Activated T-helper 1 cell treated with anti-CD3 and anti-CD28 coated beads, Interleukin-2, amount 50 U/mL, for 16 hours (primary cell): ENCODE measurements at places on chromosomes 7 and 10.

DNA sequence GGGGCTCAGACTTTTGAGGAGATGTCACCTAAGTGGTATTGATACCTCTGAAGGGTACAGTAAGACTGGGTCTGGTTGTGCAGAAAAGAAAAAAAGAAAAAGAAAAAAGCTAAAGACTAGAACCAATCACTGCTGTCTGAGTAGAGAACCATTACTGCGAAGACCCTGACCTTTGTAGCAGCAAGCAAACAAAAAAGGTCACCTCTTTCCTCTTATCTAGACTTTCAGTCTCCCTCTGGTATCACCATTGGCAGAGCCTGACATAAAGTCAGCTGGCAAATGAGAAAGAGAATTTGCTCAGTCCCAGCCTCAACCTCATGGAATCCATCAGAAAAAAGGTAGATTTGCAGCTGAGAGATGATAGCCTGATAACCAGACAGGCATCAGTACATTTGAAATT lies 2.6 kb upstream of the DNTT start:
- no peak for DNase-seq

DNA sequence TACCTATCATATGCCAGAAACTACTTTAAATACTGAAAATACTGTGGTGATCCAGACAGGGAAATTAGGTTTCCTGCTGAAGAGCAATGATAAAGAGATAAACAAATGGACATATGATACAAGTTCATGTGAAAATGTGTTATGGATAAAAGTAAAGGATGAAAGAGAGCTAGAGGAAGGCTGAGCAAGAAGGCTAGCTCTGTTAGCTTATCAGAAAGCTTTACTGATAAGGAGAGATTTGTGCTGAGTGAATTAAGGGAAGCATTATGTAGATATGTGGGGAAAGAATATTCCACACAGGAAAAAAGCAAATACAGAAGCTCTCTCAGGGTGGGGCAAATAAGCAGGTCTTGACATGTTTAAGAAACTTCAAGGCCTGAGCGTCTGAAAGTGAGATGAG lies 308.4 kb downstream of the HDAC9 start:
- DNase-seq: no peak

DNA sequence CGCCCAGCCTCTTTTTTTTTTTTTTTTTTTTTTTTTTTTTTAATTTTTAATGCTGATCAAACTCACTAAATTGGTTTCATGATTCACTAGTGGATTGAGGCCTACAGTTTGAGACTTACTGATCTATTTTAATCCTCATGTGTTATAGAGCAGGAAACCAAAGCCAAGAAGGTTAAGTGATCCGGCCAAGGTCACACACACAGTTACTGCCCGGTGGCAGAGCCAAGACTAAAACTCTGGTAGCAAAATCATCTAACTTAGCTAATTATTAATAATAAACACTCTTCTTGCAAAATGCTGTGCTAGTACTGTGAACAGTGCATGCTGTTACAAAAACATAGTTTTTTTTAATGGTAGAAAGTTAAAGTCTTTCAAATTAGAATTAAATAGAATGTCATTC lies 188.3 kb upstream of the NFE2L3 start:
- no peak for DNase-seq

GRCh38 chr10:79342811-79343561 lies 4.3 kb upstream of the PPIF start:
- no peak for DNase-seq

- no peak for DNase-seq
Observed at GRCh38 chr10:120600871-120601649, 144.0 kb downstream of the PLPP4 start.

DNA sequence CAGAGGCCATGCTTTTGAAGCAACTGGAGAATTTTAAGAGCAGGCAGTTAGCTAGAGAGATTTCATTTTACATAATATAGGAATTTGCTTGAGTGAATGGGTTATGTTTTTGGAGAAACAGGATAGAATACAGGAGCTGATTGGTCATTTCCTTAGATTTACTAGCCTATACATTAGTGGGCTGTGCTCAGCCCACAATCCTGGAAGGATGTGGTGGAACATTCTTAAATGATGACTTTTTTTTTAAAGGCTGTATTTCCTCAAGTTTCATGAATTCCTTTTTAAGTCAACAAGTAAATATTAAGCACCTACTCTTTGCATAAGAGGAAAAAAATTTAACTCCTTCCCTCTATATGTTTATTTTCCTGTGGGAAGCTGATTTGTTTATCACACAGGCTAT lies 314.4 kb upstream of the BMPER start:
- DNase-seq: no peak

DNA sequence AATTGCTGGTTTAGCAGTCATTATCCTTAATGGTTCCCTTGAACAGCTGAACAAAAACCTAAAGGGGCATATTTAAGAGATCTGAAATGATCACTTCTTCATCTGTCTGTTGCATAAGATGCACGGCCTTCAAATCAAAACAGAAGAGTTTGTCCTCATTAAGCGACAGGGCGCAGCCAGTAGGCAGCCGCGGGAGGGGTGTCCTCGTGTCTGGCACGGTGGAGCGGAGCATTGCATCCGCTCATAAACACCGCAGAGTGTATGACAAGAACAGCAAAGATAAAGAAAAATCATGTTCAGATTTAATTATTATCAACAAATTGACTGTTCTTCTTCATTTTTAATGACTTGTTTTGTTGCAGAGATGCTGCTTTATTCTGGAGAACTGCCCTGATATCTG lies 255.6 kb upstream of the ADARB2 start:
- DNase-seq: no peak

- DNase-seq: no peak
Observed at GRCh38 chr7:1027242-1028043, 16.9 kb upstream of the GPR146 start.

- no peak for DNase-seq
Observed at GRCh38 chr10:132883391-132883881, 58.9 kb downstream of the CFAP46 start.

DNA sequence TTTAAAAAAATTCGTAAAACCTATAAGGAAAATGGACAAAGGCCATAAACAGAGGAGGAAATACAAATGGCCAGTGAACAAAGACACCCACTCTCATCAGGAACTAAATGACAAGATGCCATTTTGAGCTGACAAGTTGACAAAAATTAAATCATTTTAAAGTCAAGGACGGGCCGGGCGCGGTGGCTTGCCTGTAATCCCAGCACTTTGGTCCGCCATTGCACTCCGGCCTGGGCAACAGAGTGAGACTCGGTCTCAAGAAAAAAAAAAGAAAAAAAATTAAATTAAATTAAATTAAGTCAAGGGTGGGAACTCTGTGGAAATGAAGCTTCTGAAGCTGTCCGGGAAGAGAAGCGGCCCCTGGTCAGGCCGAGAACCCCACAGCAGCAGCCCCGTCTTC lies 1.2 kb upstream of the NOM1 start:
- DNase-seq: no peak

- DNase-seq: no peak
Observed at GRCh38 chr7:43353902-43354301, 229.0 kb upstream of the STK17A start.

GRCh38 chr7:84916161-84916560 lies 270.7 kb downstream of the SEMA3D start:
- no peak for DNase-seq

GRCh38 chr7:150408393-150409299 lies 29.5 kb downstream of the ZNF775 start:
- no peak for DNase-seq

DNA sequence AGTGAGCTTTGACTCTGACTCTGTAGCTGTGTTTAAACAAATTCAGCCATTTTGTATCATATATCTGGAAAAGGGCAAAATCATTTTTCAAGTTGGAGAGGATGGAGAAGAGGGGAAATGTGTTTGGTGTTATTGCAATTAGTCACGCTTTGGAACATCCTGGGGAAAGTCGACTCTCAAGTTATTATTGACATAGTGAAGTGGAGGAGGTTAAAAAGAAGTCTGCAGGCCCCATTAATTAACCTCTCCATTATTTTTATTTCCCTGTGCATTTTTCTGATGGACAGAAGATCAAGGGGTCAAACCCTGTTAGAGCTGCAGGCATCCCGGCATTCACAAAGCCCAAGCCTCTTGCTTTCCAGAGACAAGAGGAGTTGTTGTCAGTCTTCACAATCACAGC lies 132.6 kb downstream of the TEX36 start:
- no peak for DNase-seq

DNA sequence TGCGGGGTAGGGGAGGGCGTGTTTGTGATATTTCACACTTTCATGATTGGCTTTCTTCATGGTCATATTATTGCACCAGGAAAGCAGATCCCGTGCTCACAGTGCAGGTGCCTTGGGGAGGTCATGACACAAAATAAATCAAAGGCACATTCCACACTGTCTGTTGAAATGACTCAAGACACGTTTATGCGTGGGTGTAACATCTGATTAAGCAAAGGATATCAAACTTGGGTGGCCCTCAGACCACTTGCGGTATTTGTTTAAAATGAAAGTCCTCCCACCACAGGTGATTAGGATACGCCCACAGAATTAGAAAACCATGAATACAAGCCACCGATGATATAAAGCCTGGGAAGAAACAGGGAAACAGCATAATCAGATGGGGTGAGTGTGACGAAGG lies 51.1 kb downstream of the SVIL start:
- no peak for DNase-seq

DNA sequence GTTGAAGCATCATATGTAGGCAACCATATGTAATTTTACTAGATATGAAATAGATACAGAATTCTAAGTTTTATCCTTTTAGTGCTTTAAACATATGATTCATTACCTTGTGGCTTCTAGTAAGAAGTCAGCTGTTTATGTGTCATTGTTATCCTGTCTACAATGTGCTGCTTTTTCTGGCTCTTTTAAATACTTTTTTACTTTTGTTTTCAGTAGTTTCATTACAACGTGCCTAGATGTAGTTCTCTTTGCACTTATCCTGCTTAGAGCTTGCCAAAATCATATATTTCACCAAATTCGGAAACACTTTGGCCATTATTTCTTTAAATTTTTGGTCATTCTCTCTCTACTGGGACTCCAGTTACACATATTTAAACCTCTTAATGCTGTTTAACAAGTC lies 26.4 kb downstream of the YAE1 start:
- DNase-seq: no peak

GRCh38 chr7:151498495-151498894 lies 21.2 kb downstream of the RHEB start:
- no peak for DNase-seq

DNA sequence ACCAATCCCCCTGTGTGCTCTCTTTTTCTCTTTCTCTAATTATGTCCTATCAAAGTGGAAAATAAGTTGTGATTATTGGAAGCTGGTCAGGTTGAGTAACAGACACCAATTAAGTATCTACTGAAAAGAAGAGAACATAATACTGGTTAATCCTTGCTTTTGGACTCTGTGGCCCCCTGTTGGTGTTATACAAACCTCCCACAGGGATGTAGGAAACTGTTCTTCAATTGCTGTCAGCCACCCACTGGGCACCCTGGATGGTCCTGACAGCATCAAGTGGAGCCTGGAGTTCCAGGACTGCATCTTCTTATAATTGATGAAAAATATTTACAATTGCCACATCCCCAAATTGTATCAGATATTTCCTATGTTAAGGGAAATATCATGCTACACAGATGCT lies 939.7 kb downstream of the KCNMA1 start:
- DNase-seq: no peak

- DNase-seq: no peak
Observed at GRCh38 chr10:77111611-77112550, 525.7 kb downstream of the KCNMA1 start.

GRCh38 chr7:158442260-158442659 lies 145.4 kb downstream of the PTPRN2 start:
- no peak for DNase-seq

- no peak for DNase-seq
Observed at GRCh38 chr10:111531690-111532089, 454.9 kb downstream of the ADRA2A start.

GRCh38 chr10:83769281-83769820 lies 370.0 kb upstream of the GHITM start:
- DNase-seq: no peak

- no peak for DNase-seq
Observed at GRCh38 chr10:8665322-8665721, 610.8 kb downstream of the GATA3 start.

GRCh38 chr7:88539518-88539917 lies 220.0 kb upstream of the ZNF804B start:
- no peak for DNase-seq

DNA sequence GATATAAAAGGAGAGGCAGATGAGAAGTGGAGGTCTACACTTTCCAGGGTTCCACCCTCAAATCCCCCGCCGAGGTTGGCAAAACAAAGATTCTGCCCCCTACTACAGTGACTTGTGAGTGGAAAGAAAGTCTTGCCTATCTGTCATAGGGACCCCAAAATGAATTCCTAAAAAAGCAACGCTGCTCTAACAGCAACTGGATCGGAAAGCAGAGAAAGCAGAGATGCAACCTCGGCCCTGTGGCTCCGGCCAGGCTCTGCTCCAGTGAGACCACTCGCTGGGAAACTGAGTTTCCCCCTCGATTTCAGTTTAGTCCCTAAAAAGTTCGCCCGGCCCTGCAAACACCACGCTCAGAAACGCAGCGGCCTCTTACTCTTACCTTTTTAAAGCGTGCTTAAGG lies 297.9 kb upstream of the NFE2L3 start:
- DNase-seq: no peak

DNA sequence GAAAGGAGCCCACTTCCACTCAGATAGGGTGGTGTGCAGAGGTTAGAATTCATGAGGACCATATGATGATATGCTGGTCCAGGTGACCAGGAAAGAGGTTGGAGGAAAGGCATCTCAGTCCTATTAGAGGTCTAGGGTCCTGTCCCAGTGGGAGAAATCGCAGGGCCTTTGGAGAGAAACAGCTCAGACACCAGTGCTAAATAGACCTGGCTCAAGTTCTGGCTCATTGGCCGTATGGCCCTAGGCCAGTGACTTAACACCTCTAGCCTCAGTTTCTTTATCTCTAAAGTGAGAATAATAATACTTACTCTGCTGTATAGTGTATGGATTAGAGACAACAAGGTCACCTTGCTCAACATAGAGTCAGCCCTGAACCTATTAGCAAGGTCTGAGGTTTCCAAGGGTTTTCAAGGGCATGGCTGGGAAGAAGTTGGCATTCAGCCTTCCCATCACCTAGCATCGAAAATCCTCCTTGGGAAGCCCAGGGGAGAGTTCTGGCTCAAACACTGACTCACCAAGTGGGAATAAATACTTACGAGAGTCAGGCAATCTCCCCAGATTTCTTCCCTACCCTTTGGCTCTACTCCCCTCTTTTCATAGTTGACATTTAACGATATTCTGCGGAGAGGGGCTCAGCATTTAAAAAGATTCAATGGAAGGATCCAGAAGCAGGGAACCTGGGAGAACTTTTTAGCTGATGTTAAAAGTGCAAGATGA lies 473.1 kb upstream of the PODXL start:
- DNase-seq: no peak
